ENCODE measurements at places on chromosomes 5 and 9. TPM values are rescaled to one million over a fixed set of nuclear protein-coding genes. Genes with fewer than 3 reads are reported as not detected.

Gene GRXCR2
- total RNA-seq, result not detected

- no peak for DNase-seq
Measured at GRCh38 chr5:35195472-35195852, 34.8 kb downstream of the PRLR start.

DNA sequence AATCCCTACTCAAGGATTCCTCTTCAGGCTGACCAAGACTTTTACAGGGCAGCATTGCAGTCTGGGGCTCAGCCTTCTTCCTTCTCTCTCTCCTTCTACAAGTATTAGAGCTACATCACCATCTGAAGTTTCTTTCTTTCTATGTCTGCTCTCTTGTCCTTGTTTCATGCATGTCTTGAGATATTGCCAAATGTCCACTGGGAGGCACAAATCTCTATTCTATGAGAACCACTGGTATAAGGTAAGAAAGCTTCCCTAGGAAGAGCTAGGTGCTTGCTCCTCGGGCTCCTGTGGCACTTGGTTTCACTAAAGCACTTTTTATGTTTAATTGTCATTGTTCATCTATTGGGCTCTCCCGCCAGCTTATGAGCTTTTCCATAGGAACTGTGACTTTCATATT is 289.2 kb upstream of the PCSK5 start:
- DNase-seq, result no peak

GRCh38 chr9:84404095-84404686 is 63.6 kb upstream of the SLC28A3 start:
- DNase-seq, result no peak

Gene BRD9
- 63.6 TPM for total RNA-seq

DNA sequence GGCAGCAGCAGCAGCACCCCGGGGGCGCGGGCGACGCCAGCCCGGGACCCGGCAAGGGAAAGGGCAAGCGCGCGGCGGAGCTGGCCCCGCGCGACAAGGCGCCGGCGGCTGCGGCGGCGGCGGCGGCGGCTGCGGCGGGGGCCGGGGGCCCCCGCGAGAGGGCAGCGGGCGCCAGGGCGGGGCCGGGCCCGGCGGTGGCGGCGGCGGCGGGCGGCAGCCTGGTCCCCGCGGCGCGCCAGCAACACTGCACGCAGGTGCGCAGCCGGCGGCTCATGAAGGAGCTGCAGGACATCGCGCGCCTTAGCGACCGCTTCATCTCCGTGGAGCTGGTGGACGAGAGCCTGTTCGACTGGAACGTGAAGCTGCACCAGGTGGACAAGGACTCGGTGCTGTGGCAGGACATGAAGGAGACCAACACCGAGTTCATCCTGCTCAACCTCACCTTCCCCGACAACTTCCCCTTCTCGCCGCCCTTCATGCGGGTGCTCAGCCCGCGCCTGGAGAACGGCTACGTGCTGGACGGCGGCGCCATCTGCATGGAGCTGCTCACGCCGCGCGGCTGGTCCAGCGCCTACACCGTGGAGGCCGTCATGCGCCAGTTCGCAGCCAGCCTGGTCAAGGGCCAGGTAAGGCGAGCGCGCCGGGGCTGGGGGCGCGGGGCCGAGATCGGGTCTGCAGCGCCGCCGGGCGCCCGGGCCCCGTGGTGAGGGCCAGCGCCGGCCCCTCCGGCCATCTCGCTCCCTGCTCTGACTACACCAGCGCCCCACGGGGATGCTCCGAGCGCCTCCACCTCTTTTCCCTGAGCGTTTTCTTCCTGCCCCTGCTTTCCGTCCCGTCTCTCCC is at the start of gene UBE2QL1:
Gene UBE2QL1, plus strand, starts transcription at position 238 of the 843 bp plus-strand sequence. Its CDS starts 35 bp downstream, at position 273.
- no peak for DNase-seq

DNA sequence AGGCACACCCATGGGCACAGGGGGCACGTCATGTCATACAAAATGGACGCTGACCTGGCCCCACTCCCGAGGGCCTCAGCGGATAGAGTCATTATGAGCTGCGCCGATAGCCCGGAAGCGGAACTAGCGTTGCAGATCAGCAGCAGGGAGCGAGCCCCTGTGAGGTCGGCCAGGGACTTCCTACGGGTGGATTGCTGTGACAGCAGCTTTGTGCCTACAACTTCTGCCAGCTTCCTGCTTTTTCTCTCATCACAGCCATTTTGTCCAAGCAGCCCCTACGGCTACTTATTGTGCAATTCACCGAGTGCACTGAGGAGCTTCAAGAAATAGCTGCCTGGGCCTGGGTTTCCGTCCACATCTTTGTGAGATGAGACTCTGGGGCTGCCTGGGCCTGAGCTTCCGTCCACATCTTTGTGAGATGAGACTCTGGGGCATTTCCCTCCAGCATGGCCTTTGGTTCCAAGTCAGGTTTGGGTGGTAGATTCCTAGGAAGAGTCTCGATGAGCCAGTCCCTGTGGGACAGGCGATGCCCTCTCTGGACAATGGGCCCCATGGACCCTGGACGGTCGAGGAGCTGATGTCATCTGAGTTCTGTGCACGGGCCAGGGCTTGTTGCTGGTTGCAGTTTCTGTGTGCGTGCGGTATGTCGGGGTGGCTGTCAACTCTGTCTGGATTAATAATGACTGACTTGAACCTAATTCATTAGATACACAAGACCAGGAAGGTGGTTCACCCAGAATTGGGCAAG is 67.0 kb upstream of the GNE start:
- no peak for DNase-seq

DNA sequence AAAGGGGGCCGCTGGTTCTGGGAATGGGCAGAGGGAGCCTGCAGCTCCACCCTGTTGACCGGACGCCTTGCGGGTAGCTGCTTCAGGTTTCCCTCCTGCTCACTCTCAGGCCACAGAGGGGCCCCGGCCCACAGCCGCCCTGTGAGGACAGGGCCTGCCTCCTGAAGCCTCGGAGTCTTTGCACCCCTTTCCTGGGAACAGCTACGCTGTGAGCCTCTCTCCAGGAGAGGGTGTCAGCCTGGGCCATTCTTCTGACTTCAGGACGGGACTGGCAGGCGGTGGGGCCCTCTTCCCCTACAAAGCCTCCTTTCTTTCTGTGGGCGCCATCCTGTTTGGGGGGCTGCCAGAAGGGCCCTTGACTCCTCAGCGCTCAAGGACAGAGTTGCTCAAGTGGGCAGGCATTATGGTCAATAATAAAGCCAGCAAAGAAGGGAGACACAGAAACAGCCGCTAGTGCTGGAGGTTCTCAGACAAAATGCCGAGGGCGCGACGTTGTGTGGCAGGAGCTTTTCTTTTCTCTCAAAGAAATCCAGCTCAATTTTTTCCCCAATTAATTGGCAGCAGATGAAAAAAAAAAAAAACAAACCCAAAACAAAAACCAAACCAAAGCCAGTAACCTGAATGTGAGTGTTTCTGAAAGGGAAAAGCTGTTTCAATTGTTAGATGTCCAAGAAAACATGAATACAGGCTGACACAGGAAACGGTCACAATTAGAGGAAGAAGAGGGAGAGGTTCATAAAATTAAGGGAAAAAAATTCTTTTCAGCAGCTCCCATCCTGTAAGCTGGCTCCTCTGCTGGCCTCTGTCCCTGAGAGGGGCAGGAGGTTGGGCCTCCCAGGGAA is 12.8 kb upstream of the SLC25A51 start:
- no peak for DNase-seq

- no peak for DNase-seq
Measured at GRCh38 chr5:139888370-139888769, 92.8 kb downstream of the PSD2 start.

Gene TNFSF15
- total RNA-seq, result 16.2 TPM
